ENCODE measurements at places on chromosomes 16 and 17.

DNA sequence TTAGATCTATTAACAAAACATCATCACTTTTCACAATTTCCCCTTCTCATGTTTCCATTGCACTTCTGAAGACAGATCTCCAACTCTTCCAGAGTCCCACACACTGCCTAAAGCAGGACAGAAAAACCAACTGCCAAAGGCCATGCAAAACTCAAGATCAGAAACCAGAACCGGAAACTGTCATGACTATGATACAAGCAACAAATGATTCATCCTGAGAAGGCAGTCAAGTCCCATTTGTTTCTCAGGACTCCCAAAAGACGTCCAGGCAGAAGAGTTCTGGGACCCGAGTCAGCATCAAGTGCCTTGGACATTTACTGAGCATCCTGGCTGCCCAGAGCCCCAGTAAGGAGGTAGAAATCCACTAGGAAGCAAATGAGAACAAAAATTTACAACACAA lies 38.8 kb downstream of the ERN1 start:
- no peak for DNase-seq

DNA sequence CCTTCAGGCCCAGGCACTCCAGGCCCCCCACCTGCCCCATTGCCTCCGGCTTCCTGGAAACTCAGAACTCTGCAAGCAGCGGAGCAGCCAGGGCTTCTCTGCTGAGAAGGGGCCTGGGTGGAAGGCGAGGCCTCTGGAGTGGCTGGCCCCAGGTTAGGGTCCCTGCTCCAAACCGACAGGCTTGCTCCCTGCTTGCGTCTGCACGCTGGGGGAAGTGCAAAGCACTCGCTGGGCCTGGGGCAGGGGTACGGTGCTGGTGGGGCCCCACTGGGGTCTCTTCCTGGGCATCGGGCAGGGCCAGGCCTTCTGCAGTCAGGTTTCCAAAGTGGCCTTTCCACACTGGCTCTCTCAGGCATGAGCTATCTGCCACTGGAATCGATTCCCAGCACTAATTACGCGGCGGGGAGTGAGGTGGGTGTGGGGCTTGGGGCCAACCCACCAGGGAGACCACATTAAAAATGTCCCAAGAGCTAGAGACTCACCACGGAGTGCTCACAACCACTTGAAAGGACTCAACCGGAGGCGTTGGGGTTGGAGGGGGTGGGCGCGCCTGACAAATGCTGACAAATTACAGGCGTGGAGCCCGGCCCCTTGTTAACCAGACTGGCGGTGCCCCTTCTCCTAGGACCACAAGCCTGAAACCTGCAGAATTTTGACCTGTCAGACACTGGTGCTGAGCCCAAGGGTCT lies 17.9 kb downstream of the FAM83G start:
- DNase-seq: no peak

- no peak for DNase-seq
These were observed 185.6 kb upstream of the TNRC6C start for GRCh38 chr17:77772899-77773358.

DNA sequence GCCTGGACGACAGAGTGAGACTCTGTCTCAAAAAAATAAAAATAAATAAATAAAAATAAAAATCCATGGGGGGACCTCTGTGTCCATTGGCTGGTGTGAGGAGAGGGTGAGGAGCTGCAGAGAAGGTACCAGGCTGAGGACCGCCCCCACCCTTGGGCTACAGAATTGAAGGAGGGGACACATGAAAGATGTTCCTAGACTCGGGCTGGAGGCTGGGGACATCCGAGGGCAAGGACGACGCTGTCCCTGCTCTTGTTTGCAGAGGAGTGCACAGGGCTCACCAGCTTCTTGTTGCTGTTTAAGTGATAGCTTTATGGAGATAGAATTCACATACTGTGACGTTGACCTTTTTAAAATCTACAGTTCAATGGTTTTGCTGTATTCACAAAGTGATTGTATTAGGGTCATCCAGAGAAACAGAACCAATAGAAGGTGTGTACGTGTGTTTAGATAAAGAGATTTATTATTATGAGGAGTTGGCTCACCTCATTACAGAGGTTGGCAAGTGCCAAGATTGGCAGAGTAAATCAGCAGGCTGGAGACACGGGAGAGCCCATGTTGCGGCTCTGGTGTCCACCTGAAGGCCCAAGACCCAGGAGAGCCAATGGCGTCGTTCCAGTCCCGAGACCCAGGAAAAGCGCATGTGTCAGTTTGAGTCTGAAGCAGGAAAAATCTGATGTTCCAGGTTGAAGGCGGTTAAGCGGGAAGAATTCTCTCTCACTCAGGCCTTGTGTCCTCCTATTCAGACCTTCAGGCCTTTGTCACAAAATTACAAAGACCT lies 320.7 kb downstream of the SEC14L1 start:
- no peak for DNase-seq
